NCI-H1436 (cell line): ENCODE measurements at places on chromosomes 5 and 9.

DNA sequence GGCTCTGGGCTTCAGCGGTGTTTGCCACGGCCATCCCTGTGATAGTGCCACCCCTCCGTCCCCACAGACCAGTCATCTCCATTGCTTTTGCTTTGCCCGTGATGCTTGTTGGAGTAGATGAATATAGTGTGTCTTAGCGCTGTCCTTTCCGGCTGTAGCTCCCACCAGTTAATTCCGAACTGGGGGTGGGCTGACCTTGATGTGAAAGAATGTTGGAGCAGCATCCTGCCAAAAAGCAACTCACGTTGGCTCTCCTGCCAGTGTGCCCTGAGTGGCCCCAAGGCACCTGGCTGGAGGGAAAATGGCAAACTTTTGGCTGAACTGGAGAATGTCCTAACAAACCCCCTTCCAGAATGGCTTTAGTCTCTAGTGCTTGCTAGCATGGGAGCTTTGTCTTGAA, 20.0 kb downstream of the CLTA start:
- DNase-seq = no peak

- peak; percentile 36 for DNase-seq
Measured at GRCh38 chr9:14131356-14132088, 182.4 kb downstream of the NFIB start.

DNA sequence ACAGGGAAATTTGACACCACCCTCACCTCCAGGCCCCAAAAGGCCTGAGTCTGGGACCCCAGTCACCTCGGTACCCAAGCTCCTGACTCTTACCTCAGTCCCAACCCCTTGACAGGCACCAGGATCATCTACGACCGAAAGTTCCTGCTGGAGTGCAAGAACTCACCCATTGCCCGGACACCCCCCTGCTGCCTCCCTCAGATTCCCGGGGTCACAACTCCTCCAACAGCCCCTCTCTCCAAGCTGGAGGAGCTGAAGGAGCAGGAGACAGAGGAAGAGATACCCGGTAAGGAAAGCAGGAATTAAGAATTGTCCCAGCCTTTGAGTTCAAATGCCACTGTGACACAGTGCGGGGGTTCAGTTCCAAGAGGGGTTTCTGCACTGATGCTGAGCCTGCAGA, 1.3 kb downstream of the EIF4EBP3 start:
- DNase-seq = no peak

DNA sequence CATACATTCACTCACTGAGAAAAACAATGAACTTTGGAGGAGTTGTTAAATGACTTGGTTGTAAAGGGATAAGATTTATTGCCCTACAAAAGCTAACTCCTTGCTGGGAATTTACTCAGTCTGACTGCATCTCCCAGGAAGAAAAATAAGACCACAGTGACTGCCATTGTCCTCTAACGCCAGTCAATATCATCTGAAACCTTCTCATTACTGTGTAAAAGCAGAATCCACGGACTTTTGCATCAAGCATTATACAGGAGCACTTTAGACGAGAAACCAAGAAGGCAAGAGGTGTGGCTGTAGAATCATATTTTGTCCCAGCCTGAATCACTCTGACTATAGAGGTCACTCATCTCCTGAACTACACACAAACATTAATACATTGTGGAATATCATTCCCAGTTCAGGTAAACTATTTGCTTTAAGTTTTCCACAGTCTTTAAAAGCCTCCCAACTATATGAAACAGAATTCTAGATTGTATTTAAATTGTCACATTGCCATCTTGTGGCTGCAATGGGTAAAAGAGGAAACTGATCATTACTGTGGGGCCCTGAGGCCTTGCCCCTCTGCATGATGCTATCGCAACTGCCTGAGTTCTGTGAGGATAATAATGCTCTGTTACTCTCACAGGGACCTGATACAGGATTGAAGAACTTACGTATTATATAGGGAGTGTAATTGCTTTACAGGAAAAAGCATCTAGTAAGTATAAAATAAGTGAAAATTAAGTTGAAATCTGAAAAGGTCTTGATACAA, 142.9 kb downstream of the SLCO4C1 start:
- DNase-seq = peak; percentile 32

GRCh38 chr5:147245381-147246165, 10.7 kb downstream of the STK32A start:
- no peak for DNase-seq

GRCh38 chr5:121872856-121873255, 21.2 kb downstream of the FTMT start:
- no peak for DNase-seq

GRCh38 chr5:145633474-145633873, 201.7 kb downstream of the PRELID2 start:
- DNase-seq = no peak

- no peak for DNase-seq
Measured at GRCh38 chr9:136740971-136741882, 1.5 kb downstream of the LCN10 start.

DNA sequence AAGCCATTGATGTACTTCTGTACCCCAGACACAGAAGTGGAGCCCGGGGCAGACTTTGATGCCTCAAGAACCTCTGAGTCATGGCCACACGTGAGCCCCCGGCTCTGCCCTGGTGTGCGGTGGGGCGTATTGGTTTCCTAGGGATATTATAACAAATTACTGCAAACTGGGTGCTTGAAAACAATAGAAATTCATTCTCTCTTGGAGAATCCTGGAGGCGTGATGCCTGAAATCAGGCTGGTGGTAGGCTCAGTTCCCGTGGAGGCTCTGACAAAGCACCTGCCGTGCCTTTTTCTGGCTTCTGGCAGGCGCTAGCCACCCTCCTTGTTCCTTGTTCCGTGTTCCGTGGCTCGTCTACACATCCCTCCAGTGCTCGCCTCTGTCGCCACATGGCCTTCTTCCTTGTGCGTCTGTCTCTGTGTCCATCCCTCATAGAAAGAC, 24.2 kb downstream of the NEK6 start:
- no peak for DNase-seq

- no peak for DNase-seq
Measured at GRCh38 chr5:40089269-40089668, 590.4 kb upstream of the PTGER4 start.

DNA sequence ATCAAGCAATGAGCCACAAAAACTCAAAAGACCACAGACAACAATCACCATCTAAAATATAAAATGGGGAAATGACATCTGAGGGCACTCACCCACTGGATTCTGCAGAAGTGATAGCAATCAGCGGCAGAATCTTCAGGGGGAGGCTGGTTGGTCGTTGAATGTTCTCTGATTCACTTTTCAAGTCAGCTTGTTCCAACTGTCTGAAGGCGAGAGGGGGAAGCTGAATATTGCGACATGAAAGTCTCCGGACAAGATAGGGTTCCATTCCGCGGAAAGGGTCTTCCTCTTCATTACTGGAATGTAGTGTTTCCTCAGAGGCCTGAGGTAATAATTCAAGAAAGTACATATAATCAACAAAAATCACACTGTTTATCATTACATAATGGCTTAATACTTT, 94.9 kb upstream of the PDE4D start:
- DNase-seq = no peak

DNA sequence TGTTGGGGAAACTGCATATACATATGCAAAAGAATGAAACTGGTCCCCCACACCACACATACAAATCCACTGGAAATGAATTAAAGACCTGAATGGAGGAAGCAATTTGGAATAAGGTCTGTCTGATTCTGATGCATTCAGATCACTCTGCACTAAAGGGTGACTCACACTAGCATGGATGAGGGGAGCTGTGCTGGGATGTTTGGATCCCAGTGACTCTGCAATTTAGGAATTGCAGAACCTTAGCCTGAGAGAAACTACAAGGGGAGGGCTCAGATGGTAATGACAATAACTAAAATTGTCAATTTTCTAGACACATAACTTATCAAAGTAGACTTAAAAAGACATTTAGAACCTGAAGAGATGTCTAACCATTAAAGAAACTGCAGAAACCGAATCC, 312.0 kb downstream of the CDK5RAP2 start:
- no peak for DNase-seq

DNA sequence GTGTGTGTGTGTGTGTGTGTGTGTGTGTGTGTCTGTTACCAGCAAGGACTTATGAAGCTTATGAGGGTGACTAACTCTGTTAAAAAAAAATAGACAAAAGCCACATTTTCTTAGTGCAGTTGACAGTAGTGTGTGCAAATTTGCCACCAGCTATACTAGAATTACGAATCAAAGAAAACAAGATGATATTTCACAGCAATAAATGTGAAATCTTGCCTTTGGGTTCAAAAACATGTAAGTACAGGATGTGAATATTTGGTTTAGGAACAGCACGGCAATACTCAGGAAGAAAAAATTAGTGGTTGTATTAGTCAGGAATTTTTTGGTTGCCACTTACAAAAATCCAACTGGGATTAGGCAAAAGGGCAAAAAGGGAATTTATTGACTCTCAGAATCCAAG, 117.4 kb downstream of the NPR3 start:
- no peak for DNase-seq
